ENCODE measurements at places on chromosomes 5 and 9. TPM values are rescaled to one million over a fixed set of nuclear protein-coding genes. Genes with fewer than 3 reads are reported as not detected.
A peak's percentile ranks its signal among the peaks of the same experiment; 100 is the strongest.

FAM78A gene
- total RNA-seq: 0.88 TPM

MELK gene
- total RNA-seq: 59.6 TPM

DDX4 gene
- 0.26 TPM for total RNA-seq

PLPPR1 gene
- not detected for total RNA-seq

PROB1 gene
- 2.9 TPM for total RNA-seq

ZBTB6 gene
- total RNA-seq: 6.8 TPM

C9orf57 gene
- not detected for total RNA-seq

DNA sequence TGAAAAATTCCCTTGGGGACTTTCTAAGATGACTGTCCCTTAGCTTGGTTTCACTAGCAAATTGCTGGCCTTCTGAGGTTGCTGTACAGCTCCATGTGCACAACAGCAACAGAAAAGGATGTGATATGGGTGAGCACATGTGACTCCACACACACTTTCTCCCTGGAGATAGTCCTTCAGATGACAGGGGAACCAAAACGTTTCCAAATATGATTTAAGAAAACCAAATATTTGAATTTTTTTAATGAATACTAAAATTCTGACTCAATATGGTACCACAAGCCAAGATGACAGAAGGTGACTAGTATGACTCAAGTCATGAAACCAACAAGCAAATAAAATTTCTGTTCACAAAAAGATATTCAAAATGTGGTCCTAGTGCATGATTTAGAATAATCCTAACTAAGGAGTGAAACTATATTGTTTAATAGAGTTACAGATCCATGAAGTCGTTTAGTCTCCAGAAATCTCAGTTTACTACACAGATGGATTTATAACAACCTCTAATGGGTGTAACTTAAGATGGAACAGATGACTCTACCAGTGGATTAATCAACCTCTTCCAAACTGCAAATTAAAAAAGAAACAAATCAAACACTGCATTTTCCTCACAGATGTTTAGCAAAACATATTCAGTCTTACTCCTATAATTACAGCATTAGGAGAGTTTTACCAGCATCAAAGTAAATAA is 144.8 kb upstream of the PIK3R1 start:
- no peak for DNase-seq
- H3K36me3 ChIP-seq: no peaks in the 10 kb centered on the region
- no peak overlapping the region for H3K27ac ChIP-seq
- no peaks in the 10 kb centered on the region for H3K27me3 ChIP-seq

- no peak overlapping the region for H3K27ac ChIP-seq
- no peak for DNase-seq
- H3K4me3 ChIP-seq: no peak overlapping the region
- H3K36me3 ChIP-seq: no peaks in the 10 kb centered on the region
- H3K27me3 ChIP-seq: no peaks in the 10 kb centered on the region
- no peaks in the 10 kb centered on the region for H3K4me1 ChIP-seq
These were observed 136.4 kb downstream of the CACNA1B start for GRCh38 chr9:138013836-138014562.

DNA sequence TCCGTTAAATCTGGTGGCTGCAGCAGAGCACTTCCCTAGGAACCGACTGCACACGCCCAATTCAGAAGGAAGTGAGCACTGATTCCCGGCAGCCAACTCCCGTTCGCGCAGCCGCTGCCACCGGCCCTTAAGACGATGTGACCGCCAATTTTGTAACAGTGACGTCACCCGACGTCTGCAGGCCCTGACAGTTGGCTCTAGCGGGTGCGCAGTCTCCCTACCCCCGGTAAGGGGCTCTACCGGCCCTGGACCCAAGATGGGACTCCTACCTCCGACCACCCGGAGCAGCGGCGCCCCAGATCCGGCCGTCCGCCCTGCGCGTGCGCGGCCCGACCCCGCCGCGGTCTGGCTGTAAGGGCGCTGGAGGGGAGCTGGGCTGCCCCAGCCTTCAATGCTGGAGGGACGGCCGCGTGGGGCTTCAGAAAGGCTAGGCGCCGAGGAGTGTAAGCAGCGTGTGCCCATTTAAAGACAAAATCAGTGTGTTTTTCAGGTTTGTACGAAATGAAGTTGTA is 19.1 kb downstream of the DNAJA1 start:
- H3K4me1 ChIP-seq: peaks cover 4% of the 10 kb centered on the region
- no peaks in the 10 kb centered on the region for H3K36me3 ChIP-seq
- H3K27ac ChIP-seq: peak overlapping the region; percentile 45
- peak; percentile 77 for DNase-seq
- peak overlapping the region; percentile 56 for H3K4me3 ChIP-seq
- no peaks in the 10 kb centered on the region for H3K27me3 ChIP-seq

DNA sequence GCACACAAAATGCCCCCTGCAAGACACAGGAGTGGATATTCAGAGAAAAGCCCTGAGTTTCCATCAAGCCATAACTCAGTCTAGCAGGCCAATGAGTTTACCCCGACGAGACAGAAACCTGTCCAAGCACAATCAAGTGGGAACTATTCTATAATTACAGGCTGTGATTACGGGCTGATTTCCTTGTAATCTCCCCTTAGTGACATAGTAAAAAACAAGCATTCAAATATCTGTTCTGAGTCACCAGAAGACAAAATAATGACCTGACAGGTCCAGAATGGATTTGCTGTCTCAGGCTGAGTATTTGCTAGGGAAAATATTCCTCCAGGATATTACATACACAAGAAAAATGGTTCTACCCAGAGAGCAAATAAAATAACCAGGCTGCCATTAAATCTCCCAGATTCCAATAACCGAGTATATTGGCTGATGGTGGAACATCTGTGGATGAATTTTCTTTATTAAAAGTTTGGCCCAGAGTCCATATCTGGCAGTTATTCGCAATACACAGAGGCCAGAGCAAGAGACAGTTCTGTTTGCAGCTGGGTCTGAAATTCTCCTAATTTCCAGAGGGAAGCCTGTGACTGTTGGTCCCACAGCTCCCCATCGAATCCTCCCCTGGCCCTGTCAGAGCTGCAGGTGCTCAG is 35.8 kb downstream of the OLFM1 start:
- H3K27ac ChIP-seq: no peak overlapping the region
- no peak for DNase-seq
- H3K4me3 ChIP-seq: no peak overlapping the region

DNA sequence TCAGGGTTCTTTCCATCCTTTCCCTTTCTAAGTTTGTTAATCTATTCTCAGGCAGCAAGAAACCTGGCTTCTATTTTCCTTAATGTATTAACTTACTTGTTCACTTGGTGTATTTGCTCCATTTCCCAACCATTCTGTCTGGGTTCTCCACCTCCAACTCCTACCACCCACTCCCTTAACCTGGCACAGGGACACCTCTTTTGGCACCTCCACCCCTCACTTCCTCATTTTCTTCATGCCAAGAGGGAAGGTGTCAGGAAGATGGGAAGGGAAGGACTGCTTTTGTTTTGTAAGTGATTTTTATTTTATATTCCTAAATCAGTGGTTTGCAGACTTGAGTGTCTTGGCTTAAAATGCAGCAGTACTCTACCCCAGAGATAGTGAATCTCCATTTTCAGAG is 166.1 kb downstream of the TRIO start:
- DNase-seq: no peak
- no peaks in the 10 kb centered on the region for H3K27me3 ChIP-seq
- H3K36me3 ChIP-seq: no peaks in the 10 kb centered on the region
- H3K4me3 ChIP-seq: no peak overlapping the region

- H3K36me3 ChIP-seq: no peaks in the 10 kb centered on the region
- H3K4me3 ChIP-seq: no peak overlapping the region
- H3K27me3 ChIP-seq: no peaks in the 10 kb centered on the region
- H3K27ac ChIP-seq: no peak overlapping the region
- no peak for DNase-seq
These were observed 175.2 kb upstream of the RAI14 start for GRCh38 chr5:34480810-34481528.

DNA sequence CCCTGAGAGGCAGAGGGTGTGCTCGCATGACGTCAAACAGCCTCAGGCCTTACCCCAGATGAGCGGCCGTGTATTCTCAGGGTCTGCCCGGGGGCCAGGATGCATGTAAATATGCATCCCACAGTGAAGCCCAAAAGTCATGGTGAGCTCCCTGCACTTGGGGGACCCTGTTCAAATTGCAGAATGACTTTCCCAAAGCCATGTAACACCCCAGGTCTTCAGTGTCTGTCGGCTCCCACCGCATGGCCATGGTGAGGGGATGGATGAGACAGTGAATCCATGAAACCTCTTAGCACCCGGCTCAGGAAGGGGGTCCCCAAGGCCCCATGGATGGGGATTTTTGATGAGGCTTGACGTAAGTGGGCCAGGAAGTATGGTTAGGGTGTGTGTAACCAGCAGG is 9.3 kb upstream of the COL5A1 start:
- no peak overlapping the region for H3K4me3 ChIP-seq
- no peaks in the 10 kb centered on the region for H3K27me3 ChIP-seq
- no peak for DNase-seq
- H3K36me3 ChIP-seq: no peaks in the 10 kb centered on the region
- no peaks in the 10 kb centered on the region for H3K4me1 ChIP-seq

DNA sequence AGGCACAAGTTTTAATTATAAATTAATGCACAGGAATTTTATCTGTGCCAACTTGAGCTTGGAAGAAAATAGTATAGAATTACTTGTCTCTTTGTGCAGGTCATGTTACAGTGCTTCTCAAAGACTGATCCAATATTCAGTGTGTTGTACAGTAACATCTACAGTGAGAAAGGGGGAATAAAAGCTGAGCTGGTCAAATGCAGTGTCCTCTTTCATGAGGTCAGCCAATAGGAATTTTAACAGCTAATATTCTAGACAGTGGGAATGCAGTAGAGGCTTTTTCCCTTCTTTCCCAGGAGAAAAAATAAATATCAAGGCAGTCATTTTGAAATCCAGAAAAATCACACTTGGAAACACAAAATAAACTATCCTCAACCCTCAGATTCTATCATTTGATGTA is 95.7 kb upstream of the ITGA1 start:
- H3K4me3 ChIP-seq: no peak overlapping the region
- DNase-seq: no peak
- no peak overlapping the region for H3K27ac ChIP-seq
- H3K27me3 ChIP-seq: no peaks in the 10 kb centered on the region
- peaks cover 4% of the 10 kb centered on the region for H3K4me1 ChIP-seq
- H3K36me3 ChIP-seq: no peaks in the 10 kb centered on the region

DNA sequence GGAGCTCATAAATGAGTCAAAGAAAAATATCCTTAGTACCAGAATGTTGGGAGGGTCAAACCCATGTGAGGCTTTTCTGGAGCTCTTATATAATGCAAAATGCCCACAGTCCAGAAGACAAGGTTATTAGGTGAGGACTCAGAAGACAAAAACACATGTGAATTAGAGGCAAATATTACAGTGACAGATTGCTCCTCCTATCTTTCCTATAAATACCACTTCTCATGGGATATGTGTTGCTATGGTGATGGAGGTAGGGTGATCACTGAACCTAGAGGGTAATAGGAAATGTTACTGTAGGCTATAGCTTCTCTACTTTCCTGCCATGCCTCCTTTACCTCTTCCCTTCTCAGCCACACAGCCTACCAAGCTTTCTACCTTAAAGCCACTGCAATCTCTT is 264.6 kb downstream of the SEC61B start:
- no peak overlapping the region for H3K27ac ChIP-seq
- no peaks in the 10 kb centered on the region for H3K4me1 ChIP-seq
- DNase-seq: no peak
- no peaks in the 10 kb centered on the region for H3K36me3 ChIP-seq
- H3K27me3 ChIP-seq: no peaks in the 10 kb centered on the region

DNA sequence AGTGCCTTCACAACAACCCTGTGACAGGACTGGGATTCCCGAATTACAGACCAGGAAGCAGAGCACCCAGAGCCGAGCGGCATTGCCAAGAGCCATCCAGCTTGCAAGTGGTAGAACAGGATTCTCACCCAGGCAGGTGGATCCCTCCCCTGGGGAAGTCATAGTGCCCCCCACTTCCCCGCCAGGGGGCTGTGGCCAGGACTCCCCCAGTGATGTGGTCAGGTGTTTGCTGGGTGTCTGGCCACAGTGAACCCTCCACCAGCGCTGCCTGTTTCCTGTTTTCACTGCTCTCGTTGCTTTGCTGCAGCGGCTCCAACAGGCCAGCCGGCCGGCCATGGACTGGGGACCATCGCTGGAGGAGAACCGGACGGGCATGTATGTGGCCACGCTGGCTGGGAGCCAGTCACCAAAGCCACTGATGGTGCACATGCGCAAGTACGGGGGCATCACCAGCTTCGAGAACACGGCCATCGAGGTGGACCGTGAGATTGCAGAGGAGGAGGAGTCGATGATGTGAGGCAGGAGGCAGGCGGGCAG is 19.3 kb downstream of the SLC6A7 start:
- H3K27ac ChIP-seq: no peak overlapping the region
- H3K27me3 ChIP-seq: no peaks in the 10 kb centered on the region
- H3K4me1 ChIP-seq: peaks cover 12% of the 10 kb centered on the region
- no peak overlapping the region for H3K4me3 ChIP-seq
